ENCODE measurements at places on chromosomes 5 and 9.
A peak's percentile ranks its signal among the peaks of the same experiment; 100 is the strongest.

DNA sequence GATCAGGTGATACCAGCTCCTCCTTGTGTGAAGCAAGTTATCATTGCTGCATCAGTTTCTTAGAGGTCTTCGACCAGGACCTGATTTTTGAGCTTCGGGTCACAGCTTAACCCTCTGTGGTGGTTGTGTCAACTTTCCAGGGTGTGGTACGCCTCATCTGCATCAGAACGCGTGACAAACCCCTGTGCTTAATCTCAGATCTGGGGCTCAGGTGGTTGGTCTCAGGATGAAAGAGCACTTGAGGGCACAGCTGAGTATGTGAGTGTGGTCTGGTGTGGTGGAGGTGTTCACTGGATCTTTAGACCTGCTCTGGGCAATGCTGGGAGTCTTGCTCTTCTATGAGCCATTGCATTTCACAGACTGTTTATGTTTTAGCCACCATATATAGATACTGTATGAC is 64.1 kb downstream of the OSTF1 start:
- no peak for DNase-seq

DNA sequence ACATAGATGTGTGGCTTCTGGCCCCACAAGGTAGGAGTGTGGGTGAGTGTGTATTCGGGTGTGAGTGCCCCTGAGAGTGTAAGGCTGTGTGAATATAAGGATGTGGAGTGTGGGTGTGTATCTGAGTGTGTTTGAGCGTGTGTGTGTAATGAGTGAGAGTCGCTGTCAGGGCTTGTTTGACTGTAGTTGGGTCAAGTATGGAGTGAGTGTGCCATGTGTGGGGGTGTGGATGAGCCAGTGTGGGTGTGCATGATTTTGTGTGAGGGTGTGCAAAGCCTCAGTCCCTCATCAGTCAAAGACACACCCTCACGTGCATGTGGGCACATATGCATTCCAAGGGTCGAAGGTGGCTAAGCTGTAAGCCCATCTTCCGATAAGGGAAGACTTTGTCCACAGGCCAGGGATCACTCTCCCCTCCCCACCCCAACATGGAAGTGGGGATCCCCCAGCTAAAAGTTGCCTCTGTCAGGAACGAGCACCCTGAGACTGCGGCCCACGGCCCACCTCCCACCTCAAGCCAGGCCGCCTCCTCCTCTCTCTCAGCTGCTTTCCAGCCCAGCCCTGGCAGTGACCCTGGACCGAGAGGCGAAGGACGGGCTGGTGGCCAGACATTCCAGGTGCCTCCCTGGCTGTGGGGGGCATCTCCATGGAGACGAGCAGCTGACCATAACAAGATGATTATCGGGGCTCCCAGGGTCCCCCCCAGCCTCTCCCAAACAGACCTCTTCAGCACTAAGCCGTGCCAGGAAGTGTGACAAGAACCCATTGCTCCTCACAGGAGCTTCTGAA is 12.9 kb downstream of the AQP3 start:
- no peak for DNase-seq

GRCh38 chr9:16918920-16919319 is 48.5 kb upstream of the BNC2 start:
- DNase-seq, result no peak

DNA sequence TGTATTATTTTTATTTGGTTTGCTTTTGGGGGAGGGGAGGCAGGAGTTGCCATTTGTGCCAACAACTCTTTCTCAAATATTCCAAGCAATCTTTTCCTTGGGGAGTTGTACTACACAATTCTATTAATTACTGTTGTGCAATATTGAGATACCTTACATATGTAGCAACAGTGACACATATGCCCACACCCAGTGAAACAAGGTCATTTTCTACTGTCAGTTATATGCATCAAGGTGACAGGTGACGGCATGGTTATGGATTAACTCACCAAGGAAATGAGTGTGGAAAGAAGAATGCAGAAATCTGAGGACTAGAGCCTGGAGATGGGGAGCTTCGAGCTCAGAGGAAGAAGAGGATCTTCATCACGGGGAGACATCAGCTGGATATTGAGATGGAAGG is 17.9 kb upstream of the MSMP start:
- DNase-seq, result peak; percentile 10

GRCh38 chr9:90256345-90256744 is 386.3 kb downstream of the DIRAS2 start:
- DNase-seq, result no peak

- DNase-seq, result no peak
These were observed 92.7 kb downstream of the RAD23B start for GRCh38 chr9:107375651-107376369.

DNA sequence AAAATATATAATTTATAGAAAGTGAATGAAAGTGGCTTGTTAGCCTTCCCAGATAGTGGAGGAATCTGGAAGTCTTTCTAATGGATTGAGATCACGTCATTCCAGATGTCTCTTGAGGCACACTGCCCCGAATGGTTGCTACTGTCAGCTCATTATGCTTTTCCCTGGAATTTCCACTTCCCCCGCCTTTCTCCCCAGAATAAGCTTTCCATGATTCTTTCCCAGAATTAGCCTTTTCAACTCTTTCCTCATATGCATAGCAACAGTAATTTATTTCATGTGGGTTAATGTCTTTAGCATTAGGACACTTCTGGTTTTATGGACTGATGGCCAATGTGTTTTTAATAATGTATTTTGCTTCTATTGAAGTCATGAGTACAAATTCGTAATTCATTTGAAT is 81.5 kb downstream of the PALM2AKAP2 start:
- no peak for DNase-seq

DNA sequence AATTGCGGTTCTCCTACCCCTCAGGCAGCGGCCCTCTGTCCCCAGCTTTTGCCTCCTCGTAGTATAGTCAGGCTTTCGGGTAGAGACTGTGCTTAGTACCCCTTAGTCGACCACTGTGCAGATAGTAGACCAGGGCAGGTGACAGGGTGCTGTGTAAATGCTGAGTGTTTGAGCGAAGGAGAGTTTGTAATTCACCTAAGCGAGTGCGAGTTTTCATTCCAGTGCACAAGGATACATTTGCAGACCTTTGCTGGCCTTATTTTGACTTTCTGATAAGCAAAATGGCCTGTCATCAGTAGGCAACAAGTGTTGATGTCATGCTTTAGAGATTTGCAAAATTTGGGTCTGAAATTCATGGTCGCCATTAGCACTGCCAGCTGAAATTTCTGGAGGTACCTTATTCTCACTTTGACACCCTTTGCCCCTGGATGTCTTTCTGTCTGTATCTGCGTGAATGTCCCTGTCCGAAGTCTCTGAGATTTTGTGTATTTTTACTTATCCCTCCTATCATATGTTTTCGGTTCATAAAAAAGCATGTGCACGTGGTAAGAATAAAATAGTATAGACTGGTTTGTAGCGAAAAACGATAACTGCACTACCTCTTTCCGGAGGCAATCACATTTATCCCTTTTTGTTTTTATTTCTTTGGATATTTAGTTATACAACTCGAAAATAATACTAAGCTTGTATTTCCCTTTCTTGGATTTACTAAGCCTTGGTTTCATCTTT is 1.9 kb downstream of the LMNB1 start:
- no peak for DNase-seq

- no peak for DNase-seq
These were observed 303.6 kb upstream of the NUDT12 start for GRCh38 chr5:103866169-103866568.

DNA sequence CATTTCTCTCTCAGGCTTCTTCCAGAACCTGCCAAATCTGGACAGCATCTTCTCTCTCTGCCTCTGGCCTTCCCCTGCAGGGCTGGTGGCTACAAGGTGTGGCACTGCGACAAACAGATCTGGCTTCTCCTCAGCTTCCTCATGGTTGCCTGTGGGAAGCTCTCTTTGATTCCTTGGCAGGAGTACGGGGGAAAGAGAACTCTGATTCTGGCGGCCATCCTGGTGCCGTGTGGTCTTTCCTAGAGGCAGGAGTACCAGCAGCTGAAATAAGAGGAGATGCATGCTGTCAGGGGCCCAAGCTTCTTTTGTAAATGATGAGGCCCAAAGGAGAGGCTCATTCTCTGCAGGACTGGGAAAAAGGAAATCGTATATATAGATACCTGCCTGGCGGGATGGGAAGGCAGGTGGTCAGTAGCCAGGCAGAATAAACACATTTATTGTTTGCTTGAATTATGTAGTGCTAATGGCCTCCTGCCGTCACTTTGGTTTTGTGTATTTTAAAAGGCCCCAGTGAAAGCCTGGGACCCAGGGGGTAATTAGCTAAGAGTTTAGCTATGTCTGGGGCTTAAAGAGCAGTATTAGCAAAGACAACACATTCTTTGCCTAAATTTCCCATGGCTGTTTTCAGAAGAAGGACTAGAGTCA is at the start of gene CER1:
TSS of gene CER1 (minus strand) at position 343 of the 645 bp plus-strand sequence. CDS start at position 282, 61 bp downstream.
- DNase-seq, result no peak

DNA sequence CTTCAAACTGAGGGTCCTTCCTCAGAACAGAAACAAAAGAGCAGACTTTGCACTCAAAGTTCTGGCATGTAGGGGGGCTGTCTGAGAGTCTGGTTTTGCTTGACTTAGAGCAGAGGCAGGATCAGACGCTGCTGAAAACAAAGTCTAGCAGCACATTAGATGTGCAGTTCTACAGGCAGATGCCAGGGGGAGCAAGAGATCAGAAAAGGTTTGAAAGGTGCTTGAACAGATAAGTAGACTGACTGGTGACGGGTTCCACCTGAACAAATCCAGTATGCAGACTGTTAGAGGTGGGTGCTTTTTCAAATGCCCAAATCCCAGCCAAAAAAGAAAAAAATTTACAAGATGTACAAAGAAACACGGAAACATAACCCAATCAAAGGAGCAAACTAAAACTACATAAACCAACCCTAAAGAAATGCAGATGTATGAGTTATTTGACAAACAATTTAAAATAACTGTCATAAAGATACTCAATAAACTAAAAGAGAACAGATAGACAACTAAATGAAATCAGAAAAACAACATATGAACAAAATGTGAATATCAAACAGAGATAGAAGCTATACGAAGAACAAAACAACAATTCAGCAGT is 194.7 kb upstream of the FREM1 start:
- DNase-seq, result no peak
